ENCODE measurements at places on chromosomes 5 and 9.
A peak's percentile ranks its signal among the peaks of the same experiment; 100 is the strongest.

- DNase-seq: no peak
Measured at GRCh38 chr5:157446412-157446935, 13.5 kb upstream of the NIPAL4 start.

DNA sequence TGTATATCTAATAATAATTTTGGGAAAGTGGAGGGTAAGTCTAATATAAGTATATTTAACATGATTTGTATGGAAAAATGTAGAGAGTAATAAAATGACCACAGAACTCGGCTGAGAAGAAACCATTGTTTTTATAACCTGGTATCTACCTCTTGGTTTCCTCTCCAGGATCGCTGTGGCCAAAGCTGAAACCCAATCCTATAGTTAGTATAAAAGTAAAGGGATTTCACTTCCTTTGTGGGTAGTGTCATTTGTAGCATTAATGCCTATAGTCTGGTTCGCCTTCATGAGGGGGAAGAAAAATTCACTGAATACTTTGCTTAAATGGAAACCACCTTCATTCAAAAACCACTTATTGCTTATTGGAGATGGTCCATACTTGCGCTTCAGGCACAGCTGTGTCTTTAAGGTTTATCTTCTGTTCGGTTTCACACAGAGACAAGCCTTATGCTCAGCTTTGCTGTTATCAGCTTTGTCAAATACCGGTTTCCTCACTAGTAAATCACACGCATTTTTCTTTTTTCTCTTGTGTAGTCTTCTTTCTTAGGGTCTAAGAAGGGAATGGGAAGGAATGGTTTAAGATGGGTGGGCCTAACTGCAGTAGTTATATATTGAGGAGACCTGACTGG lies 12.1 kb downstream of the PIK3R1 start:
- DNase-seq: no peak

- DNase-seq: no peak
Measured at GRCh38 chr5:141800617-141801016, 77.6 kb downstream of the PCDH1 start.

DNA sequence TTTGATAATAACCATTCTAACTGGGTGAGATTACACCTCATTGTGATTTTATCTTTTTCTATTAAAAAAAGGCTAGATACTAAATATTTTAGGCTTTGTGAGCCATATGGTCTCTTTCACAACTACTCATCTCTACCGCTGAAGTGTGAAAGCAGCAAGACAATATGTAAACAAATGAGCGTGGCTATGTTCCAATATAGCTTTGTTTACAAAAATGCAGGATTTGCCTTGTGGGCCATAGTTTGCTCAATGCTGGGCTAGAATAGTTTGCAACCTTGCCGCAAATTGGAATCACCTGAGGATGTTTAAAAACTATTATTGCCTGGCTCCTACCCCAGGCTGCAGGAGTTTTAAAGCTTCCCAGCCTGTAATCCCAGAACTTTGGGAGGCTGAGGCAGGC lies 10.2 kb upstream of the GPR150 start:
- DNase-seq: no peak

DNA sequence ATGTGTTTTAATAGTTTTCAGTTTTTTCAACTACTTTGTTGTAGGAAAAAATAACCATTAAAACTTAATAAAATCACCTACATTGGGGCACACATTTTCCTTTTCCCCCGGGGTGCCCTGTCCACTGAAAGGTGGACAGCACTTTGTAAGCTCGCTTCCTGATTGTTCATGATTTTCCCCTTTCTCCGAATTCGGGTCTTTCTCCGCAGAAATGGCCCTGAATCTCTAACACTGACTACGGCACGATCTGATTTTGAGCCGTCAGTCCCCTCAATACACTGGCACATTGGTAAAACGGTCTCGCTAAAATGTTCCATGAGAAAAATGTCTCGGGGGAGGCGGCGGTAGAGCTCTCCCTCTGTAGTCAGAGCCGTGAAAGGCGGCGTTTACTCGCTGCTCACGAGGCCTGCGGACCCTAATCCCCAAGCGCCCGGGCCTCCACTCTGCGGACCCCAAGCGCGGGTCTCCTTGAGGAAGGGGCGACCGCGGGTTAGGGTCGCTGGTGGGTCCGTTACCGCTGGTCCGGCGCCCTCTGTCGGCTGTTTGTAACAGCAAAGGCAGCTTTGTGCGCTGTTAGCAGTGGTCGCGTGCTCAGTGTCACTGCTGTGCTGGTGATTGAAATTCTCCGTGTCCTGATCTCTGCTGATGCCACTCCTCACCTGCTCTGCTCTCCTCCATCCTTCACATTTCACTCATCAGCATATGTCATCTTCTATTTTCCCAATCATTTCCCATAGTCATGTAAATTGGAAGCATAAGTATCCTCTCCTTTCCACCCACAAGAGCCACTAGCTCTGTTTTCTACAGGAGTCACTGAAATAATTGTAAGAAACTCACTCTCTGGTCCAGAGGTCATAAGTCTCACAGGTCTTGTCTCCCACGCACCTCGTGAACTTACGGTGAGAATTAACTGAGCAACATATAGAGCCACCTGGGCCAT lies 10.8 kb upstream of the IFNA2 start:
- peak; percentile 61 for DNase-seq

- DNase-seq: no peak
Measured at GRCh38 chr5:179393078-179393477, 47.8 kb upstream of the ADAMTS2 start.

DNA sequence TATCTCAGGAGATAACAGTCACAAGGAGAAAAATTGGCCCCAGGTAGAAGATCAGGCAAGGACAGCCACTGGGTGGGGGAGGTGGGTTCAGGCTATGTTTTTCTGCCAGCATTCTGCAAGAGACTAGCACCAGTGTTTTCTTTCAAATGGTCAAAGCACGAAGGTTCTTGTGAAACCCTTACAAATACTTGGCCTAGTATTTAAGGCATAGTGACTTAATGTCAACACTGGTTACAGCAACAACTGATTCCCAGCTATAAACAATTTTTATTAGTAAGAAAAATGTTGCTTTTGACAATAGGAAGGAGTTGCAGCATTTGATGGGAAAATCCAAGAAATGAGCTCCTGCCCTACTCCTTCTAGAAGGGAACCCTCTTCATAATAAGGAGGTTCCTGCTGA lies 349.6 kb downstream of the SLIT3 start:
- no peak for DNase-seq

DNA sequence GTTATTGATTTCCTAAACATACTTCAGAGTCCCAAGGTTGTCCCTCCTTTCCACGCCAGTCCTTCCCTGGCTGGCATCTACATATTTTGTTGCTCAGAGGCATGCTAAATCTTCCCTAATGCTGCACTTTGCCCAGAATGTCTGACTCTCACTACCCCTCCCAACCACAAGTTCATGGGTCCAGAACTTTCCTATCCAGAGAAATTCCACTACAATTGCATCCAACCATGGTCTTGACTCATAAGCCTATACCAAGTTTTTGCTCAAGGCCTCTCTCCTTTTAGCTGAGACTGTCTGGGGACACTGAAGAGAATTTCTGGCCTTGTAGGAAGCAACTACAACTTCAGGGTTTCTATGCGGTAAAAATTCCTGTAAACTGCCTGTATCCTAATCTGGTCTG lies 206.3 kb downstream of the BNC2 start:
- no peak for DNase-seq

DNA sequence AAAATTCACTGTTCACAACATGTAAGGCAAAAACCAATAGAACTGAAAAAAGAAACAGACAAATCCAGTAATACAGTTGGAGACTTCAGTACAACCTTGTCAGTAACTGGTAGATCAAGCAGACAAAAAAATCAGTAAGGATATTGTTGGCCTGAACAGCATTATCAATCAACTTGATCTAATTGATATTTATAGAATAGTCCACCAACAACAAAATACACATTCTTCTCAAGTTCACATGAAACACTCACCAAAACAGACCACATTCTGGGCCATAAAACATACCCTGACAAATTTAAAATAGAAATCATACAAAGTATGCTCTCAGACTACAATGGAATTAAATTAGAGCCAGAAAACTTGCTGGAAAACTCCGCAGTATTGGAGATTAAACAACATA lies 56.8 kb downstream of the DTWD2 start:
- no peak for DNase-seq

- no peak for DNase-seq
Measured at GRCh38 chr9:95459178-95459577, 57.6 kb downstream of the PTCH1 start.

GRCh38 chr9:75788006-75788634 lies 102.4 kb upstream of the PCSK5 start:
- DNase-seq: no peak

GRCh38 chr5:79974886-79975285 lies 16.2 kb downstream of the MTX3 start:
- no peak for DNase-seq

GRCh38 chr5:96933764-96934707 lies 1.8 kb upstream of the LNPEP start:
- DNase-seq: no peak

DNA sequence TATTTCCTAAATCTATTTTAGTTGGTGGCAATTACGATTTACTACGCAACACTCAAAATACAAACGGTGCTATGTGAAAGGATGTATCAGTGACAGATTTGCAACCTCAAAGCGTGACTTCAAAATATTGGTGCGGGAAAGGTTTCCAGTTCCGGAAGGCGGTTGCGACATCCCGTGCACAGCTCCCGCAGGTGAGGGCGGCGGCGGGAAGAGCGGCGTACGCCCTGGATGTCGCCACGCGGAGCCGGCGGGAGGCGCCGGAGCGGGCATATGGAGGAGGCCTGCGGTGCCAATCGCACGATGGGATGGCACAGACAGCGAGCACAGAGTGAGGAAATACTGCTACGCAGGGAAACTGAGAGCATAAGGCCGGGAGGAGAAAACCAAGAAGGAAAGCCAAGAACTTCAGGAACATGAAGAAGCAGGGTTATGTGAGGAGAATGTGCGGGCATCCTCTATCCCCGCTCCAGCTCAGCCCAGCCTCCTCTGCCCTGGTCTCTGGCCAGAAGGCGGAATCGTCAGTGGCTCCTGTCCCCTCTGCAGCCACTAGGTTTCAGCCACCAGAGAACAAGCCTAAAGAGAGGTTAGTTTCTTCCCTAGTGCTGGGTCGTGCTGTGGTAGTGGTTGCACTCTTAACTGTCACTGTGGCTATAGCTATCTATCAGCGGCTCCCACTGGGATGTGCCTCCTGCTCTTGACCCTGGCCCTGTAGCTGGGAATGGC lies 378.1 kb upstream of the TLE4 start:
- no peak for DNase-seq

DNA sequence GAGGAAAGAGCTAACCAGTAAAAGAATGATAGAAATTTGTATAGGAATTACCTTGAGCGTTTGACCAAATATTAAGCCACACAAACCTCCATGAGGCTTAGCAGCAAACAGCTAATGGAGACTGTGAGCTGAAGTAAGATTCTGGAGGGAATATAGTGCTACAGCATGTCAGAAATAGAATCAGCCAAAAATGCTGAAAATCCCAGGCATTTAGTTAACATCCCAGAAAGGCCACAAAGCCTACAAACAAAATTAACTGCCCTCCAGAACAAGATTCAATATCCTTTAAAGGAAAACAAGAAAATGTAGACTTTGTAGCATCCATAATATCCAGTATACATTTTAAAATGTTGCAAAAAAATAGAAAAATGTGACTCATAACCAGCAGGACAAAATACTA lies 257.8 kb upstream of the TUSC1 start:
- no peak for DNase-seq
